Activated T-helper 17 cell treated with anti-CD3 and anti-CD28 coated beads, Interleukin-2, amount 50 U/mL, for 72 hours (primary cell): ENCODE measurements at places on chromosomes 2 and 18.

DNA sequence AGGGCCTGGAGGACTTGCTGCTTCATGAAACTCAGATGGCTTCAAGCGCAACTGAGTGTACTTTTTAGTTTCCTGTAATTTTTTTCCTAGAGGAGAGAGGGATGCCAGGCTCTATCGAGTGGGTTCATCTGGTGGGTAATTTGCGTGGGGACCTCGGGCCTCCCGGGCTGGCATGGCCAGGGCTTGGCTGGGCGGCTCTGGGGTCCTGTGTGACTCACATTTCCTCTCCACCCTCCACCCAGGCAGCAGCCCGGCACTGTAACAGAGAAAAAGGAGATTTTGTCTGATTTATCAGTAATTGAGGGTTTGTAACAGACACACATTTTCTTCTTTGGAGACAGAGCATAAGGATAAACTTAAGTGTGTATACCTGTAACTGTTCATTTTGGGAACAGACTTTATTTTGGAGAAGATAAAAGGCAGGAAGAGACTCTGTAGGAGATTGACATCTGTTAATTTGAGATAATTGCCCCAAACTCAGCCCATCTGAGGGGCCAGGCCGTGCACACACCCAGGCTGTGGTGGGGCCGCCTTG is 64.3 kb downstream of the NFATC1 start:
- no peaks in the 10 kb centered on the region for H3K27me3 ChIP-seq
- H3K36me3 ChIP-seq = peaks cover 75% of the 10 kb centered on the region
- no peak overlapping the region for H3K27ac ChIP-seq
- no peaks in the 10 kb centered on the region for H3K4me1 ChIP-seq

DNA sequence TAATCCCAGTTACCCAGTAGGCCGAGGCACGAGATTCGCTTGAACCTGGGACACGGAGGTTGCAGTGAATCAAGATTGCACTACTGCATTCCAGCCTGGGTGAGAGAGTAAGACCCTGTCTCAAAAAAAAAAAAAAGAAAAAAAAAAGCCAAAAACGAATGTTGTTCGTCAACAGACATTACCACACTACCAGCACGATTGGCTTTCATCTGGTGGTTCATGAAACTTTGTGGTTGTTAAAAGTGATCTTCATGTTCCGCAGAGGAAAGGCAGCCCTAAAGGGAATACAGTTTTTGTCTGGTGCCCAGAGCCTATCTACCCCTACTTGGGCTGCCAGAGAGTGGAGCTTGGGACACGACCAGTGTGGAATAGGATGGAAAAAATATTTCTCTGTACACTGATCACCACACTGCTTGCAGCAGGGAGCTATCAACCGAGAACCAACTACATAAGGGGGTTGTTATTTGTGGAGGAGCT is 13.6 kb upstream of the CXCR4 start:
- peak overlapping the region; percentile 94 for H3K27ac ChIP-seq
- H3K4me1 ChIP-seq = peaks cover 67% of the 10 kb centered on the region
- peak overlapping the region; percentile 66 for H3K4me3 ChIP-seq
- ATAC-seq = peak; percentile 19
- H3K36me3 ChIP-seq = peaks cover 6% of the 10 kb centered on the region
- H3K27me3 ChIP-seq = no peaks in the 10 kb centered on the region

GRCh38 chr2:73651591-73652230 is 9.5 kb upstream of the NAT8 start:
- ATAC-seq = no peak
- H3K4me1 ChIP-seq = no peaks in the 10 kb centered on the region
- no peaks in the 10 kb centered on the region for H3K36me3 ChIP-seq
- no peak overlapping the region for H3K27ac ChIP-seq

DNA sequence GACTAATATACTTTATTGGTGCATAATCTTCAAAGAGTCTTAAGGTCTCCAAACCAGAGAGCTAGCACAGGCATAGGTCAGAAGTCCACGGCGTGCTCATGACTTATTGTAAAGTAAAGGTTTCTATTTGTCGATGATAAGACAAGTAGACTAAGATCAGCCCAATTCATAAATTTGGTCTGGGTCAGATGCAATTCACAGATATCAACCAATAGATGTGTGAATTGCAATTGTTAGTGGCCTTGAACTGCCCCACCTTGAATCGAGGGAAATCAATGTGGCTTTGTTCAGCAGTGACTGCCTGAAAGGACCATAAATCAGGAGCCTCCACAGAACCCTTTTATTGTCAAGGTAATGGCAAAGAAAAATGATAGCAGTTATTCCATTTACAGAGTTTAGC is 39.1 kb upstream of the CPS1 start:
- H3K36me3 ChIP-seq = no peaks in the 10 kb centered on the region
- H3K4me1 ChIP-seq = no peaks in the 10 kb centered on the region
- no peak overlapping the region for H3K27ac ChIP-seq

DNA sequence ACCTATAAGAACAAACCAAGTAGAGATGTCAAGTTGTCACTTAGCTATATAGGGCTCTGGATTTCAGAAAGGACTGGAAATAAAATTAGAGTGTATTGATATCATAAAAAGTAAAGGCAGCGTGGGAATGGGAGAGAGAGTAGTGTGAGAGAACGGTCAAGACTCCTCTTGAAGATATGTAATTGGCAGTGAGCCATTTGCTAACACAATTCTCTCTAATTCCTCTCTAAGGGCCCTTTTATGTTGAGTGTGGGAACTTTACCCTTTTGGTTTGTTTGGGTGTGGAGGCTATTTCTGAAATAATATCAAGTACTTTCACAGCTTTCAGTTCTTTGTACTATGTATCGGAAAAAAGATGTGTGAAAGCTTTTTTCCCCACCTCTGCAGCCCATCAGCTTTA is 196.8 kb downstream of the LRRTM4 start:
- H3K4me1 ChIP-seq = no peaks in the 10 kb centered on the region
- H3K27ac ChIP-seq = no peak overlapping the region
- no peak for ATAC-seq
- no peak overlapping the region for H3K4me3 ChIP-seq

GRCh38 chr2:7262727-7263126 is 345.5 kb downstream of the RNF144A start:
- H3K4me1 ChIP-seq = no peaks in the 10 kb centered on the region
- H3K4me3 ChIP-seq = no peak overlapping the region
- no peak overlapping the region for H3K27ac ChIP-seq
- no peak for ATAC-seq
- H3K27me3 ChIP-seq = peaks cover 6% of the 10 kb centered on the region
- H3K36me3 ChIP-seq = no peaks in the 10 kb centered on the region

GRCh38 chr2:70939839-70940580 is 4.3 kb downstream of the ATP6V1B1 start:
- H3K27ac ChIP-seq = no peak overlapping the region
- H3K27me3 ChIP-seq = peaks cover 12% of the 10 kb centered on the region
- no peak for ATAC-seq
- no peaks in the 10 kb centered on the region for H3K36me3 ChIP-seq

GRCh38 chr18:14089781-14090180 is 42.5 kb downstream of the ZNF519 start:
- no peaks in the 10 kb centered on the region for H3K27me3 ChIP-seq
- no peak for ATAC-seq
- no peaks in the 10 kb centered on the region for H3K4me1 ChIP-seq
- no peak overlapping the region for H3K27ac ChIP-seq
- no peak overlapping the region for H3K4me3 ChIP-seq

GRCh38 chr2:81171447-81171846 is 866.9 kb upstream of the LRRTM1 start:
- ATAC-seq = no peak
- H3K27me3 ChIP-seq = no peaks in the 10 kb centered on the region
- no peak overlapping the region for H3K27ac ChIP-seq
- no peaks in the 10 kb centered on the region for H3K4me1 ChIP-seq
- no peaks in the 10 kb centered on the region for H3K36me3 ChIP-seq
- no peak overlapping the region for H3K4me3 ChIP-seq

- H3K27me3 ChIP-seq = no peaks in the 10 kb centered on the region
- no peak for ATAC-seq
- H3K27ac ChIP-seq = peak overlapping the region; percentile 28
- no peaks in the 10 kb centered on the region for H3K4me1 ChIP-seq
- H3K36me3 ChIP-seq = peaks cover 41% of the 10 kb centered on the region
Measured at GRCh38 chr2:239190921-239191885, 209.6 kb downstream of the HDAC4 start.

- no peak for ATAC-seq
- no peak overlapping the region for H3K4me3 ChIP-seq
- H3K27me3 ChIP-seq = no peaks in the 10 kb centered on the region
- no peaks in the 10 kb centered on the region for H3K36me3 ChIP-seq
- H3K4me1 ChIP-seq = peaks cover 7% of the 10 kb centered on the region
Measured at GRCh38 chr2:217795067-217795466, 207.7 kb downstream of the TNS1 start.
